ENCODE measurements at places on chromosomes 3 and 15. TPM values are rescaled to one million over a fixed set of nuclear protein-coding genes. Genes with fewer than 3 reads are reported as not detected.

DNA sequence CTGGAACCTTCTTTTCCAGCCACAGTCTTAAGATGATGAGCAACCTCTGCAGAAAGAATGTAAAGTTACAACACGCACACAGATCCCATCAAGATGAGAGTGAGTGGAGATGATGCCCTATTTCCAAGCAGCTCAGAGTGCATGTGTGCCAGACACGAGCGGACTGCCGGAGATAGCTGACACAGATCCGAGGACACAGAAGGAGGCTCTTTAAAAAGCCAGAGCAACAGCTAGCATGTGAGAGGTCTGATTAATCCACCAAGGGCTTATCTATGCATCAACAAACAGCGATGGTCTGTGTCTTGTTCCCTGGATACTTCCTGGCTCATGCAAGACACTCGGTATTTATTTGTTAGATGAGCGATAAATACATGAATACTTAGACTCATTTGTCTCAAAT, 128.6 kb upstream of the DLG1 start:
- DNase-seq = no peak

DNA sequence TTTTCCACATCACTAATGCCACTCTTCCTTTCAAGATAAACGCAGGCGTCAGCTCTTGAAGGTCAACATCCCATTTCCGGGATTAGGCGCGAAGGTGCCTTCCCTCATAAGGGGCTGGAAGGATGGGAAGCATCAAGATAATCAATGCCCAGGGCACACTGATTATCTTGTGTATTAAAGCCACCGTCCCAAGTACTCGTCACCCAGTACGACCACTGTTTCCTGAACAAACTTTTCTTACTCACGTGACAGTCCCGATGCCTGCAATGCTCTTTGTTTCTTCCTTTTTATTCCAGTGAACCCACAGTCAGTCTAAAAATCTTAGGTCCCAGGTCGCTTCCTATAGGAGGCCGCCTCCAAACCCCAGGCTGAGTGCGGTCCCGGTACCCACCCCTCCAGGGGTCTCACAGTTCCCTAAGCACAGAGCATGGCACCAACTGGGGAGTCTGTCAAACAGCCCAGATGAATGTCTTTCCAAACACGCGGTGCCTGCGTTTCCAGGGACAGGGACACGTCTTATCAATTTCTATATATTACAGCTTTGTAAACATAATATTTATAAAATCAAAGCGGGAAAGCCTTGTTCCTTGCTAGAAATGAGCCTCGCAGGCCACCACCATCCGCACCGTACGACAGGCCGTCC, 589 bp downstream of the ANAPC13 start:
- no peak for DNase-seq

DNA sequence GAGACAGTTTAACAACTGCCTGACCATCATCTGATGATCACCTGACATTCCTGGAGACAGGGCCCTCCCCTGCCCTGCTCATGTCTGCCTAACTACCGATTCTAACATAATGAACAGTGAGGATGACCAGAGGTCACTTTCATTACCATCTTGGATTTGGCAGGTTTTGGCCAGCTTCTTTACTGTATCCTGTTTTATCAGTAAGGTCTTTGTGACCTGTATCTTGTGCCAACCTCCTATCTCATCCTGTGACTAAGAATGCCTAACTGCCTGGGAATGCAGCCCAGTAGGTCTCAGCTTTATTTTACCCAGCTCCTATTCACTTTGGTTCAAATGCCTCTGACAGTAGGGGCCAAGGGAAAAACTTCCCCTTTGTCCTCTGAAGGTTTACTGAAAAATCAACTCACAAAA, 40.2 kb downstream of the METTL6 start:
- DNase-seq = no peak

The RTP3 gene
- total RNA-seq = not detected

- no peak for DNase-seq
Measured at GRCh38 chr3:64023861-64024223, 548 bp upstream of the PSMD6 start.

GRCh38 chr15:40342416-40343320, 1.9 kb upstream of the CCDC9B start:
- no peak for DNase-seq

- DNase-seq = no peak
Measured at GRCh38 chr3:196341137-196341536, 2.9 kb upstream of the TM4SF19 start.

The SPATA12 gene
- not detected for total RNA-seq
